Immature natural killer cell (primary cell): ENCODE measurements at places on chromosomes 2 and 18.

DNA sequence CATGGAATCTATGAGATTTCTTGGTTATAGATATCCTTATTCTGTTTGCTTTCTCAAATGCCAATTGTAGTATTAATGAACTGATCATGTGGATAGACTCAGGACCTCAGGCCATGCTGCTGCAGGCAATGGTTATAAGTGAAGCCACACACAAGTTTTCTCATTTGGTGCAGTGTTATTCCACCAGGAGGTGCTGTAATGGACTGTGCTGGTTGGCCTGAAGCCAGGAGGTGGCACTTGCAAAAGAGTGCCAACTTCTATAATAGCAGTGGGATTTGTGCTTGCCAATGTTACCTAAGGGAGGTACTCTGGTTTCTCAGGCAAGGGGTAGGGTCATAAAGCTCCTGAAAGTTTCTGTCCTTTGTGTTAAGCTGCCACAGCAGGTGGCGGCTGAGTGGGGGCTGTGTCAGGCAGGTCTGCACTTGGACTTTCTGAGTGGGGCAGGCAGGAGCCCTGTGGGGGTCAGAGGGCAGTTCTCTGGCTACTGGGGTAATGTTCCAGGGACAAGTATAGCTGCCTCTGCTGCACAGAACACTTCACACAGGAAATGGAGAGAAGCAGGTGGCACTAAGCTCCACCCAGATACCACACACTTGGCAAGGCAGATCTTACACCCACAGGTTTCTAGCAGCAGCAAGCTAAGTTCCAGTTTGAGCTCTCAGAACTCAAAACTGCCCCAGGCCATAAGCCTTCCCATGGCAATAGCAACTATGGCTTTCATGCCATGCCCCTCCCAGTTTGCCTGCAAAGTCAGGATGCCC is 352.6 kb upstream of the CWC22 start:
- peak overlapping the region; percentile 73 for H3K27ac ChIP-seq
- H3K4me3 ChIP-seq, result peak overlapping the region; percentile 78
- H3K27me3 ChIP-seq, result no peaks in the 10 kb centered on the region
- peaks cover 19% of the 10 kb centered on the region for H3K4me1 ChIP-seq
- peak; percentile 67 for DNase-seq

DNA sequence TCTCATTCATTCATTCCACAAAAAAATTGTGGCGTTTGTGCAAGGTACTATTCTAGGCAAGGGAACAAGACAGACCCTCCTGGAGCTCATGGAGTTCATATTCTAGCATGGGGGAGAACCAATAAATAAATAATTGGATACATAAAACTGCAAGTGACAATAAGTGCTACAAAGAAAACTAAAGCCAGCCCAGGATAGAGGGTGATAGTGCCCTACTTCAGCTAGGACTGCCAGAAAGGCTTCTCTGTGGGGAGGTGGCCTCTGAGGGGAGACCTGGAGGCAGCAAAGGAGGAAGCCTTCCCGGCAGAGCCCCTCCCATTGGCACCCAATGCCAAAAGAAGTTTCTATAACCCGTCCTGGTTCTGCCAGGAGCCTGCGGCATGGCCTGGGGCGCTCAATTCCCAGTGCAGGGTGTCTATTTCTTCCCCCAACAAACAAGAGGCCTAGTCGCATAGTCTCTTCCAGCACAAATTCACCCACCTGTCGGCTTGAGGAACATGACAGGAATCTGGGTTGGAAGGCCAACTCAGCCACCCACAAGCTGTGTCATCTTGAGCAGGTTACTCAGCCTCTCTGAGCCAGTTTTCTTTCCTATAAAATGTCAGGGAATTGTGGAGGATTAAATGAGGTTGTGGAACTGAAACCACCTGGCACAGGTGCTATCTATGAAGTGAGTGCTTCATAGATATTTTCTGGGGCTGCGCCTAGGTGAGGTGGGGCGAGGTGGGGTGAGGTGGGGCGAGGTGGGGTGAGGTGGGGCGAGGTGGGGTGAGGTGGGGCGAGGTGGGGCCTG is 94.3 kb downstream of the ZFP36L2 start:
- H3K27me3 ChIP-seq, result peaks cover 32% of the 10 kb centered on the region
- H3K27ac ChIP-seq, result peak overlapping the region; percentile 99
- H3K4me1 ChIP-seq, result peaks cover 98% of the 10 kb centered on the region
- H3K36me3 ChIP-seq, result no peaks in the 10 kb centered on the region
- DNase-seq, result no peak

- no peak overlapping the region for H3K4me3 ChIP-seq
- H3K36me3 ChIP-seq, result no peaks in the 10 kb centered on the region
- no peak overlapping the region for H3K27ac ChIP-seq
- no peak for DNase-seq
- H3K4me1 ChIP-seq, result peaks cover 3% of the 10 kb centered on the region
These were observed 24.2 kb downstream of the DHRS9 start for GRCh38 chr2:169093535-169093934.

DNA sequence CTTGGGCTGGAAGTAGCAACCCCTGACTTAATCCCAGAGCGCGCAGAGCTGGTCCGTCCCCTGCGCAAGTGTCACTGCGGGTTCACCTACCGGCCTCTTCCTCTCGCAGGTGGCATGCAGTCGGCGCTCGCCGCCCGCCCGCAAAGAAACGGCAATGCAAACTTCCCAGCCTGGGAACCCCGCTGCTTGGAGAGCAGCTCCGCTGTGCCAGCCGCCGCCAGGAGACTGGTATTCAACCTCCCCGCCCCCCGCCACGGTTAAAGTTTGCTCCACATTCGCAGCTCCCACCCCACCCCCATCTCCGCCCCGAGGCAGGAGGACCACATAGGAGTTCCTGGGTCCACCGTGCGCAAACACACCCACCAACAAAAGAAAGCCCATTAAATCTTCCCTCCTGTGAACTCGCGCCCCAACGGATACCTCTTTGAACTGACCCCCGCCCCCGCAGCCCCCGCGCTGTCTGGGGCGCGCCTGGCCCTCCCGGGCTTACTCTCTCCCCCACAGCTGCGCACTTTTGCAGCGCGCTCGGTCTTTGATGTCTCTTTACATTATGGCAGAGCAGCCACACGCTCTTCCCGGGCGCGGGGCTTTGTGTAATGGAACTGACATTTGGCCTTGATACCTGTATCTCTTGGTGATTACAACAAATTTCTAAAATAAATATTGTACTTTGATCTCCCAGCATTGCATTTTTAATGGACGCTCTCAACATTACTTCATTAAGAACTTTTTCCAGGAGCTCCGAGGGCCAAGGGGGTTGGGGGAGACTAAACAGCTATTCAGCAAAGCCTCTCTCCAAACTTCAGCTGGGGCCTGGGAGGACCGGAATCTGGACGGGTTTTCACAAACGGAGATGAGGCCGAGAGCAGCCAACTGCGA is 3.1 kb upstream of the SP5 start:
- H3K4me1 ChIP-seq, result peaks cover 10% of the 10 kb centered on the region
- no peak for DNase-seq
- H3K27me3 ChIP-seq, result peaks cover 31% of the 10 kb centered on the region
- no peak overlapping the region for H3K27ac ChIP-seq
- H3K4me3 ChIP-seq, result no peak overlapping the region

DNA sequence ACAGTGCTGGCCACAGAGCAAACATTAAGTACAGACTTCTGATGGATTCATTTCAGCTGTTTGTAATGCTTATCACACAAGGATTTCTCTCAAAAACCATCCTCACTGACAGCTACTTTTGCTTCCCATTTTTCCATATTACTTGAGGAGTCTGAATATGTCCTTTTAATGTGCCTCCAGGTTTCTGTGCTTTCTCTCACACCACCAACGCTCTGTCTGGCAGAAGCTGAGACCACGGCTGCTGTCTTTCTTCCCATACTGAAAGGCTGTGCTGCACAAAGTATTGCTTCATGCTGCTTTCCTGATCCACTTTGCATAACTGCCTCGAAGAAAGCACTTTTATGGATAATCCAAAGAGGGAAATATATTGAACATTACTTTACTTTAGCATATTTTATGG is 312.1 kb upstream of the ZEB2 start:
- peaks cover 2% of the 10 kb centered on the region for H3K27me3 ChIP-seq
- no peak overlapping the region for H3K27ac ChIP-seq
- no peaks in the 10 kb centered on the region for H3K4me1 ChIP-seq
- no peak overlapping the region for H3K4me3 ChIP-seq
- H3K36me3 ChIP-seq, result peaks cover 6% of the 10 kb centered on the region

DNA sequence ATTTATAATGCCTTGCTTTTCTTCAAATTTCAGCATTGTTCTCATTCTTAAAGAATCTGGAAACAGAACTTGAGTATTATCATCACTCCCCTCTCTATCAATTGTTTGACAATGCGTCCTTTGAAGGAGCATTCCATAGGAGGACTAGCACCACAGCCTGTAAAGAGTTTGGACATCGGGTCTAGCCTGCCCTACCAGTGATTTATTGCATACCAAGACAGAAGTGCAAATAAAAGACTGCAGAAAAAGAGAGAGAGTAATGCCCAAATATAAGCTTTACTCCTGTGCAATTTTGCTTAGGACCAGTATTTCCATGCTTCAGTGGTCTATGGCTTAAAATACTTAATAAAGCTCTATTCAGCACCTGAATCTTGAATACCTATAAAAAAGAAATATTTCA is 55.4 kb upstream of the MAP2 start:
- no peak overlapping the region for H3K4me3 ChIP-seq
- H3K27me3 ChIP-seq, result no peaks in the 10 kb centered on the region
- H3K36me3 ChIP-seq, result no peaks in the 10 kb centered on the region
- H3K4me1 ChIP-seq, result no peaks in the 10 kb centered on the region

DNA sequence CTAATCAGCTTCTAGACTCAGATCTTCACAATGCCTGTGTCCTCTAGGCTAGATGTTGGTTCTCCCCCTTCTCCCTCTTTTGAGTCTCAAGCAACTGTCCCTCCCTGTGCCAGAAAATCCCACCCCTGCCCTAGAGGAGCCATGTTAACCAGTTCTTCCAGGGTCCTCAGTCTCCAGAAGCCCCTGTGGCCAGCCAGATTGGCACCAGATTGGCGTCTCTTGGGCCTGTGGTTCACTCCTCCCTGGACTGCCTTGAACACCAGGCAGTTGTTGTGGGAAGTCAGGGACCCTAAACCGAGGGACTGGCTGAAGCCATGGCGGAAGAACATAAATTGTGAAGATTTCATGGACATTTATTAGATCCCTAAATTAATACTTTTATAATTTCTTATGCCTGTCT is 36.6 kb downstream of the CYP26B1 start:
- no peaks in the 10 kb centered on the region for H3K36me3 ChIP-seq
- H3K27ac ChIP-seq, result no peak overlapping the region
- no peak overlapping the region for H3K4me3 ChIP-seq
- no peak for DNase-seq
- H3K27me3 ChIP-seq, result peaks cover 5% of the 10 kb centered on the region
- no peaks in the 10 kb centered on the region for H3K4me1 ChIP-seq

DNA sequence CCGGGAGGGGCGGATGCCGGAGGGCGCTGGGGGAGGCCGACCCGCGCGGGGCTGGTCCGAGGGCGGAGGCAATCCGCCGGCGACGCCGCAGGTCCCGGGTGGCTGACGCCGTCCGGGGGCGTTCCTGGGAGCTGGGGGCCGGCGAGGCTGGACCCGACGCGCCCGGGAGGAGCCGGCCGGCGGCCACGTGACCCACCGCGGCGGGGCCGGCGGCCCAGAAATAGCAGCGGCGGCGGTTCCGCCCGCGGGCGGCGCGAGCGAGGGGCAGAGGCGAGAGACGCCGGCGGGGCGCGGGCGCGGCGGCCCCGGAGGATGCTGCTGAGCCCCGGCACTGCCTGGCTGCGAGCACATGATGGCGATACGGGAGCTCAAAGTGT is at the start of gene RAB31:
RAB31 (plus strand) TSS at position 245 of the 377 bp plus-strand sequence; CDS start at position 350, 105 bp downstream.
- peaks cover 50% of the 10 kb centered on the region for H3K4me1 ChIP-seq
- H3K4me3 ChIP-seq, result peak within 1 kb of the TSS; percentile 83
- H3K27me3 ChIP-seq, result peaks cover 21% of the 10 kb centered on the region
- peak within 1 kb of the TSS; percentile 62 for H3K27ac ChIP-seq
- peak; percentile 68 for DNase-seq

GRCh38 chr2:103789381-103790095 is 1027.7 kb downstream of the TMEM182 start:
- no peak overlapping the region for H3K4me3 ChIP-seq
- H3K4me1 ChIP-seq, result no peaks in the 10 kb centered on the region
- no peak for DNase-seq
- no peak overlapping the region for H3K27ac ChIP-seq
- no peaks in the 10 kb centered on the region for H3K27me3 ChIP-seq
- peaks cover 2% of the 10 kb centered on the region for H3K36me3 ChIP-seq

- peaks cover 10% of the 10 kb centered on the region for H3K4me1 ChIP-seq
- H3K27me3 ChIP-seq, result no peaks in the 10 kb centered on the region
- H3K36me3 ChIP-seq, result no peaks in the 10 kb centered on the region
These were observed 70.6 kb upstream of the TCF7L1 start for GRCh38 chr2:85062565-85062964.

- DNase-seq, result peak; percentile 91
- H3K4me1 ChIP-seq, result peaks cover 44% of the 10 kb centered on the region
- H3K27ac ChIP-seq, result peak within 1 kb of the TSS; percentile 96
- H3K4me3 ChIP-seq, result peak within 1 kb of the TSS; percentile 95
These were observed at the start of gene RNF103 for GRCh38 chr2:86623494-86624266. Gene RNF103 (minus strand): TSS chr2:86623865. CDS start chr2:86622886, 979 bp downstream.

DNA sequence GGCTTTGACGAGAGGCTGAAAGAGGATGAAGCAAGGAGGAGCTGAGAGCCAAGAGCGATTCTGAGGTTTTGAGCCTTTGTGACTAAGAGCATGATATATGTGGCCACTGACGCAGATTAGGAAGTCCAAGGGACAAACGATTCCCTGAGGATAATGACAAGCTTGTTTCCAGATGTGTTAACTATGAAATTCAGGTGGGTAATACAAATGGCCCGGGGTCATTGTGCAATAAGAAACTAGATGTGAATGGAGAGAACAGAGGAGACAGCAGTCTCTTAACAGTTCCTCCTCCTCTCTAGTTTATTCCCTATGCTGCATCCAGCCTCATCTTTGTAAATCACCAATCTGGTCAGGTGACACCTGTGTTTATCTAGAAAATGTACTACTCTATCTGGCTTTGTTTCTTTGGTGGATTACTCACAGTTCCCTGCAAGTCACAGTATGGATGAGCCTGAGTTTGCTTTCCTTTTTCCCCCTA is 84.2 kb downstream of the SOCS6 start:
- no peaks in the 10 kb centered on the region for H3K4me1 ChIP-seq
- no peaks in the 10 kb centered on the region for H3K36me3 ChIP-seq
- no peak overlapping the region for H3K27ac ChIP-seq
- peaks cover 4% of the 10 kb centered on the region for H3K27me3 ChIP-seq
- no peak for DNase-seq
- no peak overlapping the region for H3K4me3 ChIP-seq

GRCh38 chr2:132009177-132009873 is 152.4 kb downstream of the ANKRD30BL start:
- H3K27ac ChIP-seq, result no peak overlapping the region
- DNase-seq, result no peak
- H3K4me1 ChIP-seq, result no peaks in the 10 kb centered on the region
- H3K4me3 ChIP-seq, result no peak overlapping the region
- no peaks in the 10 kb centered on the region for H3K36me3 ChIP-seq
- peaks cover 11% of the 10 kb centered on the region for H3K27me3 ChIP-seq
